Stimulated activated CD4-positive, alpha-beta T cell treated with anti-CD3 and anti-CD28 coated beads, Interleukin-15, amount 100 ng/mL, for 48 hours (primary cell): ENCODE measurements at places on chromosomes 1 and 21.

GRCh38 chr1:84668185-84668584 is 22.1 kb downstream of the SSX2IP start:
- no peak for DNase-seq

DNA sequence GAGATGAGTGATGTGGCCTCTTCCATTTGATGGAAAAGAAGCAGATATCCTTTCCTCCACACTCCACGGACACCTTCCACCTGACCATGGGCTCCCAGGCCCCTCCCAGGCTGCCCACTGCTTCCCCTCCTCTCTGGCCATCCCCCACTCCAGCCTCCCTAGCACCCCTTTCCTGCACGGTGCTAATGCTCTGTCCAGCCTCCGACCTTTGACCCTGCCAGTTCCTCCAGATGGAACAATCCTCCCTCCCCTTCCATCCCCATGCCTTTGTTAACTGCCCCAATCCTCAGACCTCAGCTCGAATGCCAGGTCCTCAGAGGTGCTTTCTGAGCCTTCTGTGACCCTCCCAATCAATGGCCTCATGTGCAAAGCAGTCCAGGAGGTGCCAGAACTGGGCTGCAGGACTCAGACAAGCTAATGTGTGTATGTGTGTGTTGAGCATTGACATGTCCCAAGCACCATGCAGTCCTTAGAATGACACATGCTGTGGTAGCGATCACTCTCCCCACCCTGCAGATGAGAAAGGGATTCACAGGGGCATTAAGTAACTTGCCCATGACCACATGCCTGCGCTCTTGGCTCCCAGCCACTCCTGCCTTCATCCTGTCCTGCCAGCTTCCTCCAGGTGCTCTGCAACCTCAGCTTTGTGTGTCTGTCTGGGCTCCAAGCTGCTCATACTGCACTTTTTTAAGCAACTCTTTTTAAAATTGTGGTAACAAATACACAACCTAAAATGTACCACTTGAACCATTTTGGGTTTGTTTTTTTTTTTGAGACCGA is 63.5 kb upstream of the EDN2 start:
- DNase-seq, result no peak

GRCh38 chr1:32702599-32703478 is at the start of gene SYNC:
Gene SYNC, minus strand, starts transcription at chr1:32702770. Its CDS starts 110 bp downstream, at chr1:32702660.
- DNase-seq, result peak; percentile 8

DNA sequence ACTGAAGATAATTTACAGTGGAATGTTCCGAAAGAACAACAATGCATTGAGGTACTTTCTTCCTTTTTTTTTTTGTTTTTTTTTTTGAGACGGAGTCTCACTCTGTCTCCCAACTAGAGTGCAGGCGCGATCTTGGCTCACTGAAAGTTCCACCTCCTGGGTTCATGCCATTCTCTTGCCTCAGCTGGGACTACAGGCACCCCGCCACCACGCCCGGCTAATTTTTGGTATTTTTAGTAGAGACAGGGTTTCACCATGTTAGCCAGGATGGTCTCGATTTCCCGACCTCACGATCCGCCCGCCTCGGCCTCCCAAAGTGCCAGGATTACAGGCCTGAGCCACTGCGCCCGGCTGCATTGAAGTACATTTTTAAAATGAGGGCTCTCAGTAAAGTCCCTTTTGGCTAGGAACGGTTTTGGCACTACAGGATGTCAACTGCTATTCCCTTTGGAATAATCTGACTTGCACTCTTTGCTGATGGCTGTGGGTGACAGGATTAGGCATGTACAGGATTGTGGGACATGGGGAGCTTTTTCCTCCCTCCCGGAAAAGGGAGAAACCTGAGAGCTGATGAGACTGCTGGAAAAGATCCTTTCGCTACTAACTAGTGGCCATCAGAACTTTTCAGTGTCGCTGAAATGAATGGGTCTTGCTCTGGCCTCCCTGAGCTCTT is 56.9 kb upstream of the EDEM3 start:
- no peak for DNase-seq

- no peak for DNase-seq
Measured at GRCh38 chr1:209190591-209191261, 392.8 kb upstream of the CAMK1G start.

DNA sequence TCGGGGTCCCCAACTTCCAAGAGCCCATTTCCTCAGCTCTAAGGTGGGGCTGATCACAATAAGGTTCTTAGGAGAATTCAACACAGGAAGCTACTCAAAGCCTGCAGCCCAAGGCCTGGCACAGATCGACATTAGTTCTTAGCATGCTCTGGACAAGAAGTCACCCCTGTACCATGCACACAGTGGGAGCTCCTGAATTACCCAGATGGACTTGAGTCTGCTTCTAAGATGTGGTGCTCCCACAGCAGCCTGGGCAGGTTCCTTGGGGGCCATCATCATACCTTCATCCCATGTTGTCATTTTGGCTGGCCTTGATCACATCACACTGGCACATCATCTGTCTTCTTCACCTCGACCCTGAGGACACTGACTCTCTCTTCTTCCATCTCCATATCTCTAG is 153.3 kb upstream of the VAMP3 start:
- DNase-seq, result no peak

- no peak for DNase-seq
Measured at GRCh38 chr1:108314815-108315214, 70.9 kb upstream of the NBPF4 start.

GRCh38 chr1:228334954-228335353 is 71.7 kb downstream of the TRIM11 start:
- DNase-seq, result no peak

- DNase-seq, result no peak
Measured at GRCh38 chr1:39789571-39790110, 976 bp upstream of the BMP8B start.

DNA sequence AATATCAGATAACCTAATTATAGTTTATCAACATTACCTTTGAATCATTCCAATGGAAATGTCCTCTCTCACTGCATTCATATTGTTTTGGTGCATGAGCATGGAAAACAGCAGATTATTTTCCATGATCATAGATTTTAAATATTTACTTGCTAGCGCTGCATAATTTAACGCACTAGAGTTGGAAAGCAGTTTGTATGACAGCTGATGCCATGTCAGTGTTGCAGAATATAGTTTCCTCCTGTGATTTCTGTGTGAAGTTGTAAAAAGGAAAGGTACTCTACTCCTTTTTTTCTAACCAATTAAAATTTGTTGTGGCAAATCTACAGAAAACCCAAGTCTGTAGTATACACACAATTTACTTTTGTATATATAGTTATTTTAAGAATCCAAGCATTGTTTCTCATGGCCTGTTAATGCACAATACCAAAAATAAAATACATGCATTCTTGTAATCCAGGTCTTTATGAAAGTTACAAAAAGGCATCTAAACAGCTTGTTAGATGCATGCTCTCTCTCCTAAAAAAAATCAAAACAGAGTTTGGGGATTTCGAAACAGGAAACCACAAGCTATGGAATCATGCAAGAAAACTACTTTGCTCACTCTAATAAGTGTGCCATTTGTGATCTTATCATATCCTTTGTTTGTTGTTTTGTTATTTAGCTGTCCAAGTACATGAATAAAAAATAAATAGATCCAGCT is 1.9 kb upstream of the ATG4C start:
- no peak for DNase-seq

- no peak for DNase-seq
Measured at GRCh38 chr1:68969441-68969840, 472.6 kb upstream of the DEPDC1 start.

DNA sequence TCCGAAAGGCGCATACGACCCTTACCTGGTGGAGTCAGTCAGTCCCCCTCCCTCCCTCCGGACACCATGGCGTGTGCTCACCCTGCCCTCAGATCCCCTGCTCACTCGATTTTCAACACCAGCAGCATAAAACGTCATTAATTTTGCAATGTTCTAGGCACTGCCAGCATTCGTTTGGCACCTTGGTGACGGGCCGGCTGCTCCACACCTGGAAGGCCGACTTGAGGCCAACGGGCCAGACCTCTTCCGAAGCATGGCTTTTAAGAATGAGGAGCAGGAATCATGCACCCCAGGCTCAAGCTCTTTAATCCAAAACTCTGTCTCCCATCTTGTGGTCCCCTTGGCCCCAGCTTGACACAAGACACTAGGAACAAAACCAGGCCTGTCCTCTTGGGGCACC is 33.1 kb downstream of the NPHP4 start:
- no peak for DNase-seq

DNA sequence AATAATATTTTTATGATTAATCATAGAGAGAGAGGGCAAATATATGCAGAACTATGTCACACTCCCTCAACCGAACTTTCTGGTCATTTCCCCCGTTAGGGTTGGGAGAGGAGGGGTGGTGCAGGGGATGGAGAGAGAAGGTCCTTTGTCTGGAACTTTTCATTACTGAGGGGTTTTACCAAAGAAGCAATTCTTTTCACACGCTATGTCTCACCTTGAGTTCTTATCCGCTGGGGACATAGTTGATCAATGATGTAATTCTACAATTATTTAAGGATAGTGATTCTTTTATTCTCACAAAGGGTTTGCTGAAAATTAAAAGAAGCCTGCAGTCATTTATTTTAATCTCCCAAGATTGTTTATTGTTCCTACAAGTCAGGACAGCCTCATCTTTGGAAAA is 98.3 kb upstream of the RUNX1 start:
- no peak for DNase-seq

DNA sequence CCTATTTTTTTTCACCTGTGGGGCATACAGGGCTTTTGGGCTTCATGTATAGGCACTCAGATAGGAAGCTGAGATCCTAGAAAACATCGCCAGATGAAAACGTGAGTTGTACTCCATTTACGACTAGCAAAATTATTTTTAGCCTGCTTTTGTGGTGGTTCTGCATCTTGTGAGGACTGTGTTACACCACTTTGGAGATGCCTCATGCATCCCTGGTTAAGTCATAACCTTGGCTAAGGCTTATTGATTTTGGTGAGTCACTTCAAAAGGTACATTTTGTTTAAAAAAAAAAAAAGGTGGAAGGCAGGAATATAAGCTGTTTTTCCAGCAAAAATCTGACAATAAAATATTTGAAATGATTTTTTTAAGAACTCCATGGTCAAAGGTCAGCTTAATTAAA is 101.8 kb upstream of the OLFM3 start:
- DNase-seq, result no peak

- no peak for DNase-seq
Measured at GRCh38 chr1:111754984-111755330, 744 bp upstream of the DDX20 start.

- no peak for DNase-seq
Measured at GRCh38 chr1:55012661-55013060, 13.9 kb downstream of the BSND start.

DNA sequence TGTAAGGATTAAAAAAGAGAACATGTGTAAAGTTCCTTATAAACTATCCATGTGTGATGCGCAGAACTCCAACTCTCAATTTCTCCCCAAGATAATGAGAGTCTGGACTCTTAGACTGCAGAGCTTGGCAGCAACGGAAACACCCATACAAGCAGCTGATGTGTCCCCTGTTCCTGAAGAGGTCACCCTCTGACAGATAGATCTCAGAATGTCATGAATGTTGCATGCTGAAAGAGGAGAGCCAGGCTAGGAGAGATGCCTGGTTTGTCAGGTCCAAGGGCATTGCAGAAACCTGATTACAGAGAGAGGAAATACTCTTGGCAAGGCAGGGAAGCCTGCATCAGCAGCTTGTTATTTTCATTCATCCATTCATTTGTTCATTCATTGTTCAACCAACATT is 24.2 kb downstream of the MTARC1 start:
- DNase-seq, result no peak

GRCh38 chr1:76065270-76065669 is 9.3 kb upstream of the ST6GALNAC3 start:
- no peak for DNase-seq
